Stimulated activated CD8-positive, alpha-beta memory T cell treated with anti-CD3 and anti-CD28 coated beads, Interleukin-7, amount 100 ng/mL, for 48 hours (primary cell): ENCODE measurements at places on chromosomes 12 and 14.

DNA sequence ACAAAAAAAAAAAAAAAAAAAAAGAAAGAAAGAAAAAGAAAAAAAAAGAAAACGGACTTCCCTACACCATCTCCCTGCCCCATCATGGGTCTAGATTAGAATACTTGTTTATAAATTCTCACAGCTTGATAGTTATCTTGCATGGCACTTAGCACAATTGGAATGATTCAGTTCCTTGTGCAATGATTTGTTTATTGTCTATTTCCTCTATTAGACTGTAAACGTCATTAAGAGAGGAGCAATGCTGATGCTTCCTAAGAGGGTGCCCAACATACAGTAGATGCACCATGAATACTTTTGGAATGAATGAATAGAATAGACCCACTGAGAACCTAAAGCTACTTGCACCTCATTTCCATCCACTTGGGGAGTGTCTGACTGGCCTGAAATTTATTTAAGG, 40.8 kb downstream of the PAX9 start:
- no peak for DNase-seq

DNA sequence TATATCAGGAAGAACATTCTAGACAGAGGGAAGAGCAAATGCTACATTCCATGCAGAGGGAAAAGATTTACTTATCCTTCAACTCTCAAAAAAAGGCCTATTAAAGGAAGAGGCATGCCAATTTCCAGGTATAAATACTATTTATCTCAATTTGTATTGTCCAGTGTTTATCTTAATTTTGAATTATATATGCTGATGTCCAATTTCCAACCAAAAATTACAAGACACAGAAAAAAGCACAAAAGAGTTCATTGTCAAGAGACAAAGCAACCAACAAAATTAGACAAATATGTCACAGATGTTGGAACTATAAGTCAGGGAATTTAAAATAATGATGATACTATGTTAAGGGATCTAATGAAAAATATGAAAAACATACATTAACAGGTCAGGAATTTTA, 286.6 kb upstream of the SFSWAP start:
- DNase-seq = no peak

GRCh38 chr12:92065018-92065499, 80.6 kb downstream of the BTG1 start:
- DNase-seq = no peak

DNA sequence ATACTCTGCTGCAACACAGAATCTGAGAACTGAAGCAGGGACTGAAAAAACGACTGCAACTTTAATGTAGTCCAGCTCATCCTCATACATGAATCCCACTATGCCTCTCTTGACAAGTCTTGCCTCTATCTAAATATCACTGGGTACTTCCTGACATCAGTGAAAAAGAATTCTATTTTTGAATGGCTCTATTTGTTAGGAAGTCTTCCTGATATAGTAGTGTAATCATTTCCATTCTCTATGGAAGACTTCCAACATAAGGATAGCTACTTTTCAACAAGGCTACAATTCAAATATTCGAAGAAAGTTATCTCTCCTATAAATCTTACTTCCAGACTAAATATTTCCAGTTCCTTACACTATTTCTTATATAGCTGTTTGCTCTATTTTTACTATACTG, 167.5 kb downstream of the MDGA2 start:
- DNase-seq = no peak

DNA sequence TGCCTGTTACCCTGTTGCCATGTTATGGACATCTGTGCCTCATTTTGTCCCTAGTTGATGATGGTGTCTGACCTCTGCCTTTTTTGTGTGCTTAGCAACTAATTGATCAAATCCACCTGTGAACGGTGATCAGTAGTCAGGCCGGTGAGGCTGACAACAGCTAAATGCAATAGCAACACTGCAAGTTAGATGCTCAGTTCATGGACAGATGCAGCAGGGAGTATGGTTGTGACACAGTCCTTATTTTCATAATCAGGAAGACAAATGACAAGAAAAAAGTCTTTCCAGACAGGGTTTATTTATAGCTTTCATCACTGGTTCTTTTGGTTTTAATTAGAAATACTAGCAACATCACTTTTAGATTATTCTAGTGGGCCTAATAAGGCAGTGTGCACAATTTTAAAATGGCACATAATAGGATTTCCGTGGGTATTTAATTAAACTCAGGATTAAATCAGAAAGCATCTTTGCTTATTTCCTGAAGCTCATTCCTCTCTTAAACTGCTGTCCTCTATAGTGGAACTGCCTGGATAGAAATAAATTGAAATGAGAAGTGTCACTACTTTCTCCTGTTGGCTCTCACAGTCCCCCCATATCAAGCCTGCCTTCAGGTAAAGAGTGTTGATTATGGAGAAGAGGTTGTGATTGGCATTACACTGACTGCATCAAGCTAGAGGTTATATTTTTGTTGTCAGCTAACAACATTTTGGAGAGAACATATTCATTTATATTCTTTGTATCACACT, 281.1 kb upstream of the NAV3 start:
- DNase-seq = no peak

- no peak for DNase-seq
Observed at GRCh38 chr12:9742661-9743060, 9.8 kb upstream of the CLECL1 start.

GRCh38 chr14:93591506-93591905, 160.8 kb downstream of the UNC79 start:
- no peak for DNase-seq
